ENCODE measurements at places on chromosomes 2 and 18.

- DNase-seq, result no peak
These were observed 3.5 kb upstream of the IL1B start for GRCh38 chr2:112840068-112840445.

DNA sequence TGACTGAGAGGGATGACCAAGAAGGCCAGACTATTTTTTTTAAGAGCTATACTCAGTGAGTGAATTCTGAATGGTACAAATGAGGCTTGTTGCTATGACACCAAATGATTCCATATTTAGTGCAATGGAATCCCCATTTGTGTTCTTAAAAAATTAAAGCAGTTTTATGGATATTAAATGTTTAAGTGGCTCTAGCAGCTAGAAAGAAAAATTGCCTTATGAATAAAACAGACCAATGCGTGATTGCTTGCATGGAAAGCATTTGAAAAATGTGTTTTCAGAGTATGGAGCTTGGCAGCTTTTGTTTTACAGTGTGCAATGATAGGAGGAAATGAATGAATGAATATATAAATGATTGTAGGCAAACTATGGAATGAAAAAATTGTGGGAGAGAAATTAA, 238.8 kb upstream of the DPP10 start:
- DNase-seq, result no peak

DNA sequence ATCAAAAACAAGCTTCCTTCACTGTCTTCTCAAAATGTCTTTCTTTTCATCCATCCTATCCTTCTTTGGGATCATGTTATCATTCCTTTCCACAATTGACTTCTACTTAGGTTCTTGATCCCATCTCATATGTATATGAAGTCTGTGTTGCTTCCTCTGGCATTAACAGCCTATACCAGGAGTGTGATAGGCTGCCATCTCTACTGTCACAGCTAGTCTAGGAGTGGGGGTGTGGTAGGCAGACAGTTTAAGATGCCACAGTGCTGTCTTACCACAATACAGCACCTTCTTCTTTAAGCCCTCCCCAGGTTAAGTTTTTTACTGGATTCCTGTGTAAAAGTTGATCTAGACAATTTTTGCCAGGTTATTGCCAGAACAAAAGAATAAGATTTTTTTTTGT, 3.7 kb upstream of the HTR2B start:
- DNase-seq, result no peak

GRCh38 chr2:210536973-210537650, 19.3 kb upstream of the CPS1 start:
- DNase-seq, result no peak

GRCh38 chr18:44051026-44051425, 629.7 kb upstream of the SETBP1 start:
- no peak for DNase-seq

- no peak for DNase-seq
These were observed 136.4 kb downstream of the THSD7B start for GRCh38 chr2:136901732-136902131.

DNA sequence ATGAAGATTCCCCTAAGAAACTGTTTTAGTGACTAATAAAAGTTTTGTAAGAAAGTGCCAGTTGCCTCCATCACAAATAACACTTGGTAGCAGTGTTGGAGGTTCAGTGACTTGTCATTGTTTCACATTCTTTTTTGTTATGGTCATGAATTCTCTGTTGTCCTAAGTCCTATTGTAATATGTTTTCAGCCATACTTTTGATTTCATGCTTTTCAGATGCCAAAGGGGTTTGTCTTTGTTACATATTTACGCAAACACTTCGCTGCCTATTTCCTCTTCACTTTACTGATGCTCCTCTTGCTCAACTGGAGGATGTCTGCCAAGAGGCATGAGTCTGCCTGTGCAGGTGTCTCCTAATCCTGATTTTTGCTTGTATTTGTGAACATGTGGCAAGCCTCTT, 66.6 kb downstream of the PHLPP1 start:
- DNase-seq, result no peak

DNA sequence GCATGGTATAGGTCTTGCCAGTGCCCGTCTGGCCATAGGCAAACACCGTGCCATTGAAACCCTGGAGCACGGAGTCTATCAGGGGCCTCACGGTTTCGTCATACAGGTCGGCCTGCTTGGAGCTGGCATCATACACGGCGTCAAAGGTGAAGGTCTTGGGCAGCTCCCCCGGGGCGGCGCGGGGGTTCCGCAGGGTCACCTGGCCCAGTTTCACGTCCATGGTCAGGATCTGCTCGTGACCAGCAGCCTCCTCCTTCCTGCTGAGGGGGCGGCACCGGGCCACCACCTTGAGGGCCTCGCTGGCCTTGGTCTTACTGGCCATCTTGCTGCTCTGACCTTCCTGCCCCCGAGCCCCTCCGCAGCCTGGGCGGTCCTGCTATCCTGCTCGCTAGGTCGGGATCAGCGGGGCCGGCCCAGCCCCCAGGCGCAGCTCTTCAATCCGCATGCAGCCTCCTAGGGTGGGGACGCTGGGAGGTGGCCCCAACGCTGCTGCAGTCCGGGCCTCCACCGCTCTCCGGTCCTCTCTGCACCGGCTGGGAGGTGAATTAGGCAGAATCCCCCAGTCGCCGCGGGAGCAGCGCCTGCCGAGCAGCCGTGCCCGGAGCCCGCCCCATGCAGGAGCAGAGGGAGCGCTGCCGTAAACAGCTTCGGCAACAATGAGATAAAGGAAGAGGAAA, 563 bp downstream of the KIF3C start:
- no peak for DNase-seq

GRCh38 chr2:64542071-64543007, 18.2 kb downstream of the AFTPH start:
- no peak for DNase-seq

GRCh38 chr2:118048401-118048800, 34.5 kb upstream of the CCDC93 start:
- DNase-seq, result no peak

- DNase-seq, result no peak
These were observed 443.6 kb downstream of the NBAS start for GRCh38 chr2:15117409-15118050.
